ENCODE measurements at places on chromosomes 7 and 10.

DNA sequence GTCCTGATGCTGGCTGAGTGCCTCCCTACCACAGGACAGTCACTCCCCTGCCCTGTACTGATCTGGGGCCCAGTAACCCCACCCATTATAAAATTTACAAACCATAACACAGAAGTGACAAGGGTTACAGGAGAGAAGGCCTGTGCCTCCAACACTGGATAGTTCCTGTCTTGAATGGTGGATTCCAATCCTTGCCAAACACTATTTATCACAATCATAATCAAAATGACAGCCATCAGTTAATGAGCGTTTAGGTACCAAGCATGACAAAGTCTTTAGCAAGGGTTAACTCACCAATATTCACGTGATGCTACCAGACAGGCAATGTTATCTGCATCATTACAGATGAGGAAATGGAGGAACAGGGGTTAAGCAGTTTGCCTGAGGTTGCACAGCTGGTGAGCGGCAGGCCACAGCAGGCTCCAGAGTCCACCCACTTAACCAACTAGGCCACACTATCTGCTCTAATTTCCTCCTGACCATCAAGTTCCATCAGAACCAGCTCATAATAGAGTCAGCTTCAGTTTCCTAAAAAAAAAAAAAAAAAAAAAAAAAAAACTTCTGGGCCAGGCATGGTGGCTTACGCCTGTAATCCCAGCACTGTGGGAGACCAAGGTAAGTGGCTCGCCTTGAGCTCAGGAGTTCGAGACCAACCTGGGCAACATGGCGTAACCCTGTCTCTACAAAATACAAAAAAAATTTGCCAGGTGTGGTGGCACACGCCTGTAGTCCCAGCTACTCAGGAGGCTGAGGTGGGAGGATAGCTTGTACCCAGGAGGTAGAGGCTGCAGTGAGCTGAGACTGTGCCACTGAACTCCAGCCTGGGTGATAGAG lies 14.2 kb downstream of the PDLIM1 start:
- no peaks in the 10 kb centered on the region for H3K4me1 ChIP-seq
- peaks cover 5% of the 10 kb centered on the region for H3K27me3 ChIP-seq
- H3K4me3 ChIP-seq: no peak overlapping the region
- no peaks in the 10 kb centered on the region for H3K36me3 ChIP-seq
- H3K27ac ChIP-seq: no peak overlapping the region

- peaks cover 20% of the 10 kb centered on the region for H3K4me1 ChIP-seq
- peak overlapping the region; percentile 57 for H3K27ac ChIP-seq
- H3K4me3 ChIP-seq: peak overlapping the region; percentile 86
- DNase-seq: peak; percentile 37
Observed at GRCh38 chr10:112951359-112952281, 1.6 kb downstream of the TCF7L2 start.

DNA sequence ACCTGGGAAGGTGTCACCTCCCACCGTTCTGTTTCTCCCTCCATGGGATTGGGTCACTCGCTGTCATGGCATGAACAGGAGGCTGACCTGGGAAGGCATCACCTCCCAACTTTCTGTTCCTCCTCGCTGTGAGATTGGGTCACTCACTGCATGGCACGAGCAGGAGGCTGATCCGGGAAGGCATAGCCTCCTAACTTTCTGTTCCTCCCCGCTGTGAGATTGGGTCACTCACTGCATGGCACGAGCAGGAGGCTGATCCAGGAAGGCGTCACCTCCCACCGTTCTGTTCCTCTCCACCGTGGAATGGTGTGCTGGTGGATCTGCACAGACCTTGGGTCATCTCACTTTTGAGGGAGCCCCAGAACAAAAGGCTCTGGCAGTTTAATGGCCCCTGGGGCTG lies 239.2 kb upstream of the PRKCQ start:
- H3K27me3 ChIP-seq: peaks cover 19% of the 10 kb centered on the region
- H3K4me1 ChIP-seq: no peaks in the 10 kb centered on the region
- H3K36me3 ChIP-seq: no peaks in the 10 kb centered on the region
- no peak overlapping the region for H3K4me3 ChIP-seq
- no peak overlapping the region for H3K27ac ChIP-seq
- no peak for DNase-seq

- peaks cover 2% of the 10 kb centered on the region for H3K27me3 ChIP-seq
- H3K27ac ChIP-seq: no peak overlapping the region
- no peaks in the 10 kb centered on the region for H3K36me3 ChIP-seq
- no peak overlapping the region for H3K4me3 ChIP-seq
- DNase-seq: no peak
Observed at GRCh38 chr7:47741984-47742383, 160.1 kb upstream of the TNS3 start.
